Breast epithelium (tissue), 4 donors: ENCODE measurements at places on chromosomes 4 and X.
A peak's percentile ranks its signal among the peaks of the same experiment; 100 is the strongest.

- DNase-seq, result peak; percentile 35
Measured at GRCh38 chrX:48540028-48540375, 488 bp downstream of the TBC1D25 start.

- DNase-seq, result no peak
Measured at GRCh38 chr4:167111622-167112021, 122.7 kb downstream of the SPOCK3 start.

DNA sequence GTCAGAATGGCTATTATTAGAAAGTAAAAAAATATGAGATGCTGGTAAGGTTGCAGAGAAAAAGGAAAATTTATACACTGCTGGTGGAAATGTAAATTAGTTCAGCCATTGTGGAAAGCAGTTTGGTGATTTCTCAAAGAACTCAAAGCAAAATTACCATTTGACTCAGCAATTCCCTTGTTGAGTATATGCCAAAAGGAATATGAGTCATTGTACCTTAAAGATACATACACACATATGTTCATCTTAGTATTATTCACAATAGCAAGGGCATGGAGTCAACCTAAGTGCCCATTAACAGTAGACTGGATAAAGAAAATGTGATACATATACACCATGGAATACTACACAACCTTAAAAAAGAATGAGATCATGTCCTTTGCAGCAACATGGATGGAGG is 148.2 kb downstream of the COMMD8 start:
- no peak for DNase-seq

- no peak for DNase-seq
Measured at GRCh38 chr4:139759097-139759496, 93.5 kb downstream of the MGST2 start.

DNA sequence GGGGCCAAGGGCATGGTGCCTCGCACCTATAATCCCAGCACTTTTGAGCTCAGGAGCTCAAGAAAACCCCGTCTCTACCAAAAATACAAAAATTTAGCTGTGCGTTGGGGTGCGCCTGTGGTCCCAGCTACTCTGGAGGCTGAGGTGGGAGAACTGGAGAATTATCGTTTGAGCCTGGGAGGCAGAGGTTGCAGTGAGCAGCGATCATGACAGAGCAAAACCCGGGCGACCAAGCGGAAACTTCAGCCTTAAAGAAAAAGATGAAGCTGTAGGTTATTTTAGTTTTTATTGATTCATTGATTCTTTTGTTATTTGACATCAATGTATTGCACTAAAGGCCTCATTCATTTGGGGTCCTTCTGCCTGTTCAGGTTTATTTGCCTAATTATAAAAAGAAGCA is 5.4 kb downstream of the TMPRSS11F start:
- no peak for DNase-seq

DNA sequence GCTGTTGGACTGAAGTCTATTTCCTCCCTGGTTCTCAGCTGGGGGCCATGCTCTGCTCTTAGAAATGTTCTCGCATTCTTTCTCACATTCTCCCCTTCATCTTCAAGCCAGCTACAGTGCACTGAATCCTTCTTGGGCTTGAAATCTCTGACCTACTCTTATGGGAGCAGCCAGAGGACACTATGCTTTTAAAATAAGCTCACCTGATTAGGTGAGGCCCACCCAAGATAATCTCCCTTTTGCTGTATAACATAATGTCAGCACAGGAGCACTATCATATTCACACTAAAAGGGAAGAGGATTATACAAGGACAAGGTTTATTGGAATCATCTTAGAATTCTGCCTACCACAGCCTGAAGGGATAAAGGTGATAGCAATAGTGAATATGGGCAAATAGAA is 146.3 kb downstream of the ZNF674 start:
- no peak for DNase-seq

GRCh38 chr4:123246085-123246484 is 150.5 kb upstream of the SPRY1 start:
- DNase-seq, result no peak

- no peak for DNase-seq
Measured at GRCh38 chr4:125044886-125045285, 269.9 kb upstream of the FAT4 start.

DNA sequence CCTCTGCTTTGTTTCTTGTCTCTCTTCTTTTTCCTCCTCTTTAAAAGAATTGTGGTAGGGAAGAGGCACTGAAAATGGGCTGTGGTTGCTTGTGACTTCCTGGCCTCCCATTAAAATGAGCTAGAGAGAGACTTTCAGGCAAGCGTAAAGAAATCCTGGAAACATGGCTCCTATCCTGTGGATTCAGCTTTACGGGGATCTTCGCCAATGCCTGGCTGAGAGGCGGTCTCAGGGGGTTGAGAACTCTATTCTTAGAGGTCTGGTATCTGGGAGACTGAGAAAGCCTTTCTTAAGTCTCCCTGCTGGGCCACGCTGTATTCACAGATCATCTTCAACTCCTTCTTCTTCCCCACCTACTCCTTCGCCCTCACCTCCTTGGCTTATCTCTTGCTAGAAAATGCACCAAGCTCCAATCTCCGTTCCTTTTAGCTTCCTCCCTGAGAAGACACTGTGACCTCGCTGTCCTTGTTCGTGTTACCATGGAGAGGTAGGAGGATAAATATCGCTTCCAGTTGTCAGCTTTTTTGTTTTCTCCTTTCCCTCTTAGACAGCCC is 542 bp upstream of the KLF8 start:
- no peak for DNase-seq

- DNase-seq, result no peak
Measured at GRCh38 chr4:168269896-168270295, 48.7 kb downstream of the DDX60 start.

DNA sequence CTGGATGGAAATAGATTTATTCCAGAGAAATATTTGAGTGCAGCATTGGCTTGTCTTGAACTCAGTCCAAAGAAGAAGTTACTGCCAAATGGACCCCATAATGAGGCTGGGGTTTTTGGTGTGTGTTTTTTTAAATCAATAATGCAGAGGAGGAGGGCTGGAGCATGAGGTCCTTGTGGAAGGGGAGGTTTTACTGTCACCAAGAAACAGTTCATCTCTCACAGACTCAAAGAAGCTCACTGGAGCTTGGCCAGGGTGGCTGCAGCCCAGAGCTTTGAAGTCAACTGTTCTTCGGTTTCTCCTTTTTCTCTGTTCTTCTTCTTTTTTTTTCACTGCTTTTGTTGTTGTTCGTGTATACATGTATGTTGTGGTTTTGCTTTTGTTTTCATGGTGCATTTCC is 377.7 kb downstream of the FBXW7 start:
- DNase-seq, result no peak

- no peak for DNase-seq
Measured at GRCh38 chrX:50877310-50877709, 33.2 kb upstream of the BMP15 start.

GRCh38 chr4:149901128-149901527 is 85.5 kb upstream of the IQCM start:
- no peak for DNase-seq

GRCh38 chr4:183255487-183255886 is 64.6 kb downstream of the CLDN22 start:
- no peak for DNase-seq

- no peak for DNase-seq
Measured at GRCh38 chr4:14918336-14918735, 83.9 kb upstream of the CPEB2 start.

DNA sequence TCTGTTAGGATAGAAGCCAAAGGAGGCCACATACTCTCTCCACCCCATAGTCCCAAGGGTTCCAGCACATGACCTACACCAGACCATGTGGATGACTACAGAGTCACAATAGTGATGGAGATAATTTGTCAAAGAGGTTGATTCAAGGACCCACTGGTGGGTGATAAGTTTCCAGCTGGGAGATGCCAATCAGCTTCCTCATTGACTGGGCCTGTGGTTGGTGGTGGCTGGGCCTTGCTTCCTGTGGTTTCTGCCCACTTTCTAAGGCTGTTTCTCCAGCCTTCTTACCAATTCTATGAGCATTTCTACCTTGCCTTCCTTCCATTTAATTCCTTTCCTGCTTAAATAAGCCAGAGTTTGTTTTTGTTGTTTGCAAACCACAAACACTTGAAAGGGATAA is 95.5 kb upstream of the CPEB2 start:
- no peak for DNase-seq

- DNase-seq, result no peak
Measured at GRCh38 chrX:64097891-64098290, 107.6 kb downstream of the AMER1 start.

GRCh38 chrX:3160756-3161155 is 119.5 kb downstream of the ARSF start:
- no peak for DNase-seq

DNA sequence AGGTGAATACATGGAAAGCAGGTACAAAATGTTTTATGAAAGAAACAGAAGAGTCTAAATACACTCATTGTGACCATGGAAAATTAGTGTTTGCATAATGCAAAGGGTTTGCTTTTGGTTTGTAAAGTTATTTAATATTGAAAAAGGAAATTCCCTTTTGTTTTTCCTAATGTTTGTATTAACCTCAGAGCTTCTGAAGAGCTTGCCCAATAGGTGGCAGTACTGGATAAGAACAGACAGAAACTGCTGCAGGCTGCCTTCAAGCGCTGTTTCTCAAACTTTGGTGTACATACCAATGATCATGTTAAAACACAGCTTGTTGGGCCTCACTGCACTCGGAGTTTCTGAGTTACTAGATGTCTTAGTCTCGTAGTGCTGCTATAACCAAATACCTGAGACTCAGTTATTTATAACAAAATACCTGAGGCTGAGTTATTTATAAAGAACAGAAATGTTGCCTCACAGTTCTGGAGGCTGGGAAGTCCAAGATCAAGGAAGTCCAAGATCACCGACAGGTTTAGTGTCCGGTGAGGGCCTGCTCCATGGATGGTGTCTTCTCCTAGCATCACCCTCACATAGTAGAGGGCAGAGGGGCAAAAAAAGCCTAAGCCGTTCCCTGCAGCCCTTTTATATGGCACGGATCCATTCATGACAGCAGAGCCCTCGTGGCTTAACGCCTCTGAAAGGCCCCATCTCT is 54.2 kb downstream of the SUPT20HL2 start:
- DNase-seq, result no peak

DNA sequence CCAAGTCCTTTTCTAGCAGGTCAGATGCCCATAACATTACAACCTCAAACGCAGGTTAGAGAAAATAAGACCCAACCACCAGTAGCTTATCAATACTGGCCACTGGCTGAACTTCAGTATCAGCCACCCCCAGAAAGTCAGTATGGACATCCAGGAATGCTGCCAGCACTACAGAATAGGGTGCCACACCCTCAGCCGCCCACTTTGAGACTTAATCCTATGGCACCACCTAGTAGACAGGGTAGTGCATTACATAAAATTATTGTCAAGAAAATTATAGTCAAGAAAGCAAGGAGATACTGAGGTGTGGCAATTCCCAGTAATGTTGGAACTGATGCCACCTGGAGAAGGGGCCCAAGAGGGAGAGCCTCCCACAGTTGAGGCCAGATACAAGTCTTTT is 19.9 kb upstream of the TRIM61 start:
- DNase-seq, result no peak

- no peak for DNase-seq
Measured at GRCh38 chr4:71338846-71339593, at the start of gene SLC4A4. TSS of gene SLC4A4 (plus strand) at chr4:71339020.

- DNase-seq, result no peak
Measured at GRCh38 chr4:85573270-85573669, 98.3 kb downstream of the ARHGAP24 start.

DNA sequence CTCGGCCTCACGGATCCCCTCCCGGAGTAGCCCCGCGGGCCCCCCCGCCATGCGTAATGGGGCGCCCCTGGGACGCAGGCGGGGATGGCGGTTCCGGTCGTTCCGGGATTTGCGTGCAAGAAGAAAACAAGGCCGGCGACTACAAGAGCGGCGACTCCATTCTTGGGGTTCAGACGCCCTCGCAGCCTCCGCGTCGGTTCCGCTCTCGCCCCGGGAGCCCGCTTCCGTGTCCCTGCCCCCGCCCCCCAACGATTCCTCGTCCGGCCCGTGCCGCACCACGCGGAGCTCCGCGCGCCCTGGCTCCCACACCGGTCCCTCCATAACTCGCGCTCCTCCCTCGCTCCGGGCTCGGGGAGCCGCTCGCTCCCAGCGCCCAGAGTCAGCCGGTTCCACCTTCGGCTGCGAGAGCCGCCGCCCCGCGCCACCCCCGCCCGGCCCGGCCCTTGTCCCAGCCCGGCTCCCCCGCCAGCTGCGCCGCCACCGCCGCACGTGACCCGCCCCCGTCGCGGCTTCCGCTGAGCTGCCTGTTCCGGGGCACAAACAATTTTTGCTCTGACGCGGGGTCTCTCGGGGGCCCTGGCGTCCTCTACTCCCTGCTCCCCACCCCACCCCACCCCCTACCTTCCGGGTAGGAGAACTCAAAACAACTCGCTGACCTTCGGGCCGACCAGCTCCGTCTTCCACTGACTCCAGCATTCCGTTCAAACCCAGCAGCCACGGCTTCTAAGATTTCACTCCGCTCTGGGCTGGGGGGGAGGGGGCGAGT is 78.8 kb upstream of the BCOR start:
- no peak for DNase-seq

DNA sequence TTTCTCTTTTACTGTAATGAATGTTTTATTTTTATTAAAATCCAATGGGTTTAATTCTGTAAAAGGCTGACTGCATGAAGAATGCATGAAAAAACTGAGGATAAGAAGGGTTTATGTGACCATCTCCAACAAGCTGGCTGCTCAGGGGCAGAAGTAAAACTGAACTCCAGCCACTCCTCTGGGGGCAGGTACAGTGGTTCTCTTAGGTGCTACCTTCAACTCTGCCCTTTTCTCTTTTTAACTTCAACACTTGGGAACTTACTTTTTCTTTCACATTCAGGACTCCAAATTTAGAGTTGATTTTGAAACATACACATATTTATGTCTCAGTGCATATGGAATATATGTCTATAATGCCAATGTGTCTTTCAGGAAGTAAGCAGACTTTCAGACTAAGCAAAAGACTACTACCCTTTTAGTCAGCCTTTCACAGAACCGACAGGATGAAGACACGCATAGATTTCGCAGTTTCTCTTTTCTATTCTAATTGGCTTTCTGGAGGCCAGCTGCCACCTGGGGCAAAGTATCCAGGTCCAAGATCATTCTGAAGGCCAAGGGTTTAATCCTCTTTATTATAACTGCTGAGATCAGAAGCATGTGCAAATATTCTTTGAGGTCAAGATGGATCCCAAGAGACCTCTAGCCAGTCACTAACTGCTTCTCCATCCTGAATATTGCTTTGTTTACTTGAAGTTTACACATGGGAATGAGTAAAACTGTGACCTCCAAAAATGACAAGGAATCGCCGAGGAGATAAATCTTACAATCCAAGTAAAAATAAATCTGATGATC is 30.7 kb downstream of the HS3ST1 start:
- no peak for DNase-seq

GRCh38 chrX:25204182-25204581 is 188.4 kb upstream of the ARX start:
- no peak for DNase-seq
